Omental fat pad (tissue), 4 donors: ENCODE measurements at places on chromosomes 7 and 10.

DNA sequence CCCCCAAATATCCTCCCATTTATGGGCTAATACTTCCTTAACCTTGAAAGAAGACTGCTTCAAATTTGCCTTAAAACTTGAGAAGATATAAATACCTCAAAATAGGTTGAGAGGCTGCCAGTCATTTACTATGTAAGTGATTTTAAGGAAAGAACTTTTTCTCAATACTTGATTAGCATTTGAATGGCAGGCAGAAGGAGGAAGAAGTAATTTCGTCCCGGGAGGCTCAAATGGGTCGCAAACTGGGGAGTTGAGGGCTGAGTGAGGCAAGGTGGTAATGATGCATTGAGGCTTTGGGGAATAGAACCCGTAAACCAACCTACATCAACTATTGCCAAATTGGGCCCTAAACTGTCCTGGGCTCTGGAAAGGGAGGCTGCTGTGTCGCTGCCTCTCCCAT, 11.1 kb downstream of the CAMK1D start:
- DNase-seq = no peak

GRCh38 chr7:141074162-141074991, 513 bp downstream of the TMEM178B start:
- no peak for DNase-seq

GRCh38 chr10:22370320-22370719, 25.0 kb downstream of the SPAG6 start:
- DNase-seq = no peak

DNA sequence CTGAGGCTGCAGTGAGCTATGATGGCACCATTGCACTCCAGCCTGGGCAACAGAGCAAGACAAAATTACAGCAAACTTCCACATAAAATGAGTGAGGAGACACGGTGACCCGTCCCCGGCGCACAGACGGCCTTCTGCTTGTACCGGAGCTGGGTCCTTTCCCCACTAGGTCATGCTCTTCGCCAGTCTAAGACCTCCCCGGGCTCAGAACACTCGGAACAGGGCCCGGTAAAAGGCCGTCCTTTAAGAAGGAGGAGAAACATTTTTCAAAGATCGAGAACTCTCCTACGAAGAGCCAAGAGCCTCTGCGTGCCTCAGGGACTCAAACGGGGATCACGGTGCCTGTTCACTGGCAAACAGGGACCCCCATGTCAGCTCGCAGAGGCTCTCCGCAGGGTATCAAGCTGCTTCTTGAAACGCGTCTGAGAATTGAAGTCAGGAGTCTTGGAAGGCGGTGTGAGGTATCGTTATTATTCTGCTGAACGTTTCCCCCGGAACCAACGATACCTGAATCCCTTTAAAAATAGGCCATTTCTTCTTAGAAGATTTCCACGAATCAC, 9.0 kb downstream of the CARD11 start:
- DNase-seq = no peak

DNA sequence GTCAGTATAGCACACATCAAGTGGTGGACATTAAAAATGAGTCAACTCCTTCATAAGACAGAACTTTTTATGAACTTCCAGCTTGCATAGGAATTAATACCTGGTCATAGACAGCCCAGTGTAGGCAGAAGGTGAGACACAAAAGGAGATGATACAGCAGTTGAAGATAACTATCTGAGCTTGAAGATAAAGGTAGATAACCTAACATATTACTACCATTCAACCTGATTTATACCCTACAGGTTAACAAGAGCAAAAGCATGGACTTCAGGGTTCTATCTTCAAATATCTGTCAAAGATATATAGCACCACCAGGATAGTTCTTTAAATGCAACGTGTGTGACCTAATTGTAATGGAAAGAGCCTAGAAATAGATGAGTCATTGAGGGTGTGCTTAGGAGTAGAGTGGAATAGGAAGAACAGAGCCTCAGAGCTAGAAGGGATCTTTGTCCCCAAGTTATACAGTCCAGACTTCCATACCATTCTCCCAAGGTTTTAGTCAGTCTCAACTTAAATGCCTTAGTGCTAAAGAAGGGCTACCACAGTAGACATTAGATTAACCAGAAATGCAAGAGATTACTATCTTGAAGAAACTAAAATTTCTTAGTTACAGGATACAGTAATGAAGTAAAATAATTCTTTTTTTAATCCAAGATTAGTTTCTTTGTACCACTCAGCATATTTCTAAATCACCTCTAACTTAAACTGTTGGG, 9.2 kb downstream of the ZNF800 start:
- no peak for DNase-seq

DNA sequence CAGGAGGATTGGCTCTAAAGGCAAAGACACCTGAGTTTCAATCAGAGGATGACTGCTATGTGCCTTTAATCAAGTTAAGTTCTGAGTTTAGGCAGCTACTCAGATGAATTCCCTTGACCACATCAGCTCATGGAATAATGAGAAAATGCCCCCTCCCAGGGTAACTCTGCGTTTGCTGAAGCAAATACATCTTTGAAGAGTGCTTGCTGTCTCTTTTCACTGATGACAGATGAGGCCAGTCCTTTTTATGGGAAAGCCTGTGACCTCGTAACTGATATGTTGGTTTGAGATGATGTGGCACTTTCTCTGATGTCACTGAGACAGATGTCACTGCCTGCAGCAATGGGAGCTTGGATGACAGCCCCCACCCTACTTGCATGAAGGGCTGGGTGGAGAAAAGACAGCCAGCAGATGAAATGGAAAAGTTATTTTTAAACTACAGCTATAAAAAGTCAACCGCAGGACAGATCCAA, 43.7 kb upstream of the DGKI start:
- DNase-seq = no peak

- no peak for DNase-seq
These were observed 345.9 kb upstream of the SHH start for GRCh38 chr7:156158213-156158612.

DNA sequence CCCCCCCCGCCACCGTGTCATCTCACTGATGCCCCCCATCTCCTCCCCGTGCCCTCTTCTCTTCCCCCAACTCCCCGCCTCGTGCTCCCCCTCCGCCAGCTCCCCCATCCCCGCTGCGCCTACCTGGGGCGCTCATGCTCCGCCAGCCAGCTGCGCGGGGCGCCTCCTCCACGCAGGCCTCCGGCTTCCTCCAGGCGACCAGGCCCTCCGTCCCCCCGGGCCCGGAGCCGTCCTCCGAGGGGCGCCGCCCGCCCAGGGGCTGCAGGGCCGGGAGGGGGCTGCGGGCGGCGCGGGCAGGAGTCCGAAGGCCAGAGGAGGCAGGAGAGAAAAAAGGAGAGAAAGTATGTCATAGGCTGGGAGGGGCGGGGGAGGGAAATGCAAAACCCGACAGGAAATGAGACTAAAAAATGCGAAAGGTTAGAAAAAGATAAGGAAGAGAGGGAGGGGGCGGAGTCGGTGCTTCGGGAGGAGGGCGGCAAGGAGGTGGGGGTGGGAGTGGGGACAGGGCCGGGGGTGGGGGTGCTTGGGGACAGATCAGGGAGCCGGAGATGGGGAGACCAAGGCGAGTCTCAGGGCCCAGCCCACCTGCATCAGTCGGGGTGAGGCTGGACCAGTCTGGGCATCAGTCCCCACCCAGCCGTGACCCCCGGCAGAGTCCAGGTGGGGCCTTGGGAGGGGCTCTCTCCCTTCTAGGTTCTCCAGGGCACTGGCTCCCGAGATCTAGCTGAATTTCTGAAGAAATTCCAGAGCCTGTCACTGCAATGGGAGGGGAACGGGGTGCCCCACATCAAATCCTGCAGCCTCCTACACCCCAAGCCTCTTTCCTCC, at the start of gene CARD11:
TSS of gene CARD11 (minus strand) at position 324 of the 828 bp plus-strand sequence. CDS start 85,361 bp downstream, outside the sequence.
- no peak for DNase-seq

DNA sequence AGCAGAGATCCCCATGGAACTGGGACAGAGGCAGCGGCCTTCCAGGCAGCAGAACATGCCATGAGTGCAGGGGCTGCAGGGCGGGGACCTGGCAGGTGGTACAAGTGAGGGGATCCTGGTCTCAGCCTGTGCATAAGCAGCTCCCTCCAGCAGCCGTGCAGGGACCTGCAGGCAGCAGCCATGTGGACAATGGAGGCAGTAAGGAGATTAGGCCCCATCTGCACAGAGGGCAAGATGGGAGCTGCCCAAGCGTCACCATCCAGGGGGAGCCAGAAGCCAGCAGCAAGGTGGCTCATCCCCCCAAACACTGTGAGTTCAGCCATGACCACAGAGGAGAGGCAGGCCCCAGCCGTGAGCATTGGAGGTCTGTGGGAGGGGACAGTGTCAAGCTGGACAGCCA, 3.1 kb downstream of the DDC start:
- no peak for DNase-seq

- no peak for DNase-seq
These were observed 61.2 kb upstream of the NPVF start for GRCh38 chr7:25289518-25289917.

DNA sequence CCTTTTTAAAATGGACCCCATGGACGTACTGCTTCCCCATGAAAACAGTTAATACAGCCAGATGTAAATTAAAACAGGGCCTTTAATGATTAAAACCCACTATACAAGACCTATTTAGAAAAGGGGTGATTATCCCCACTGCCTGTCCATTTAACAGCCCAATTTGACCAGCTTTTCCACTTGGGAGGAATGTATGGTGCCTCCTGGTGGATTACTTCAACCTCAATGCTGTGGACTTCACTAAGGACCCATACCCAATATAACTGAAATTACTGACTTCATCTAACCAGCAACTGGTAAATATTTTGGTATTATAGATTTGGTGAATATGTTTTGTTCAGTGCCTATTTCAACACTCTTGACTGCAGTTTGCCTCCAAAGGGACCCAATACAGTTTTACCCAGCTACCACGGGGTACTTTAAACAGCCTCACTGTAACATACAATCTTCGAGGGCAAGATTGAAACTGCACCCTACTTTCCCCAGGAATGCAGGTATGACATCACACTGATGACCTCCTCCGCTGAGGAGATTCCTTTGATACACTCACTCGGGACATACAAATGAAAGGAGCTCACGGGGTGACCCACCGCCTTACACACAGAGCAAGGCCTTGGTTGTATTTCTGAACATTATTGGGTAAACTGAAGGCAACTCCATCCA, 192.8 kb downstream of the DNAJC1 start:
- no peak for DNase-seq
